ENCODE measurements at places on chromosomes 6 and 20.

DNA sequence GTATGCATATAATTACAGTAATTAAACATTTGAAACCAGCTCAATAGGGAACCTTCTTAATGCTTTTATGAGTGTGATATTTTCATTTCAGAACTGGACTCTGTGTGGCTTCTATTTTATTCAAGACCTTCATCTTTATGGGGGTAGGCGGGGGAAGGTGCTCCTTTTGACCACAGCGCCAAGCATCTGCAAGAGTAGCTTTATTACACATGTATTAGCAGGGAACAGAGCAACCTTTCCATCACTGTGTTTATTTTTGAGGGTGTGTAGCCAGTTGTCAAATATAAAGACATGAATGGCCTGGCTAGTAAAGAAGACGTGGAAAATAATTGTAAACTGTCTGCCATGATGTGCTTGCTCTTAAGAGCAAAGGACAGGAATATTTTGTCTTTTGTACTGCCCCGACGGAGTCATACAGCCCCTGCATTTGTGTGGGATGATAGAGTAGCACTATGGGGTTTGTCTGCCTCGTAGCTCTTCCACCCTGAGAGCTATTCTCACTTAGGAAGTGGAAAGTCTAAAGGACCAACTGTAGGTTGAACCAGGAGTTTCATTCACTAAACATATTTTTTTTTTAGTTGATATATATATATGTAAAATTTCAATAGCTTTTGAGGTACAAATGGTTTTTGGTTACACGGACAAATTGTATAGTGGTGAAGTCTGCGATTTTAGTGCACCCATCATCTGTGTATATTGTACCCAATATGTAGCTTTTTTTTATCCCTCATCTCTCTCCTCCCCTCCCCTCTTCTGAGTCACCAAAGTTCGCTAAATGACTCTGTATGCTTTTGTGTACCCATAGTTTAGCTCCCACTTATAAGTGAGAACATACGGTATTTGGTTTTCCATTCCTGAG lies 91.2 kb downstream of the CARMIL1 start:
- DNase-seq: no peak

DNA sequence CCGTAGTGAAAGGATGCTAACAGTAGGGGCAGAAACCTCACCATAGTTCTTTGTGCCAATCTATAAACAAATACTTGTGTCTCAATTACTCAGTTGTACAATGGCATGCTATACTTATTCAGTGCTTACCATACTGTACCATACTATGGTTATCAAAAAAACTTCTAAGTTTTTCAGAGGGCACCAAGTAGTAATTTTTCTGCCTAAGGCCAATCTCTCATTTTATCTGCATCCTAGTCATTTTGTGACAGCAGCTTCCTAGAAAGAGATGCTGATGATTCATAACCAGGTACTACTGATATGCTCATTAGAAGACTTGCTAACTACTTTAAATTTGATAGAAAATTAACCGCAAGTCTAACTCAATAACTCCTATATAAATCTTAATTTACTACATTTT lies 42.9 kb downstream of the TMEM244 start:
- DNase-seq: no peak

DNA sequence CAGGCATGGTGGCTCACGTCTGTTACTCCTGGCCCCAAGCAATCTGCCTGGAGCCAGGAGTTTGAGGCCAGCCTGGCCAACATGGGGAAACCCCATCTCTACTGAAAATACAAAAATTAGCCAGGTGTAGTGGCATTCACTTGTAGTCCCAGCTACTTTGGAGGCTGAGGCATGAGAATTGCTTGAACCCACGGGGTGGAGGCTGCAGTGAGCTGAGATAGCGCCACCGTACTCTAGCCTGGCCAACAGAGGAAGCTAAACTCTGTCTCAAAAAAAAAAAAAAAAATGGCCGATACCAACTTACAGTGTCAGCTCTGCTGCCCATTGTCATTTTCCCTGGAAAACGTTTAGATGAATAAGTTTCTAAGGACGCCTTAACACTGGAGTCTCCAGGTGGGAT lies 489.9 kb downstream of the TFAP2A start:
- no peak for DNase-seq

GRCh38 chr20:57656252-57656820 lies 36.1 kb upstream of the ZBP1 start:
- DNase-seq: no peak

DNA sequence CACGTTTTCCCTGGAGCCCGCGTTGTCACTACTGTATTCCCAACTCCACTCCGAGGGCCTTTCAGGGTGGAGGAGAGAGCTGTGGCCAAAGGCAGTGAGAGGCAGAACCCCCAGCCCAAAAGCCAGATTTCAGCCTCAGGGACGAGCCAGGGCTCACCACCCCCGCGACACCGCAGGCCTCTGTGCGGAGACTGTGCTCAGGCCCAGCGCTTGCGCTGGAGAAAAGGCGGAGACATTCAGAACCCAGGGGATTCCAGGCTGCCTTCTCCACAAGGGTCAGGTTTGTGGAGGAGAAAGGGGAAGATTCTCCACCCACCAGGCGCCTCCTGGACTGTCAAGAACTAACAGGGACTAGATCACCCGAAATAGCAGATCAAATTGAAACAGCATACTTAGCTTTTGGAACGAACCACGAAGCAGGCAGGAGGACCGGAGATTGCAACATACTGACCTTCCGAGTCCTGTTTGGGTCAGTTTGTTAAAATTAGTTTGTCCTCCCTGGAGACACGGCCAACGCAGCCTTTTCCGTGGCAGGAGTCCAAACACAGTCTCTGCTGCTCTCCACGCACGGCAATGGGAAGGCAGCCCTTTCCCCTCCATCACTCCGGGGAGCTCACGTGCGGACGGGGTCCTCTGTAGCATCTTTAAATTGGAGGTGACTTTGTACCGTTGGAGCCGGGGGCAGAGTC lies 14.4 kb downstream of the DLL1 start:
- DNase-seq: no peak

- no peak for DNase-seq
These were observed 140.3 kb downstream of the BCAS1 start for GRCh38 chr20:53929974-53930650.

GRCh38 chr20:44064501-44065400 lies 122.2 kb downstream of the JPH2 start:
- no peak for DNase-seq

- DNase-seq: no peak
These were observed 204.8 kb downstream of the OTOR start for GRCh38 chr20:16952965-16953364.

GRCh38 chr6:170256641-170257040 lies 34.2 kb downstream of the DLL1 start:
- no peak for DNase-seq

DNA sequence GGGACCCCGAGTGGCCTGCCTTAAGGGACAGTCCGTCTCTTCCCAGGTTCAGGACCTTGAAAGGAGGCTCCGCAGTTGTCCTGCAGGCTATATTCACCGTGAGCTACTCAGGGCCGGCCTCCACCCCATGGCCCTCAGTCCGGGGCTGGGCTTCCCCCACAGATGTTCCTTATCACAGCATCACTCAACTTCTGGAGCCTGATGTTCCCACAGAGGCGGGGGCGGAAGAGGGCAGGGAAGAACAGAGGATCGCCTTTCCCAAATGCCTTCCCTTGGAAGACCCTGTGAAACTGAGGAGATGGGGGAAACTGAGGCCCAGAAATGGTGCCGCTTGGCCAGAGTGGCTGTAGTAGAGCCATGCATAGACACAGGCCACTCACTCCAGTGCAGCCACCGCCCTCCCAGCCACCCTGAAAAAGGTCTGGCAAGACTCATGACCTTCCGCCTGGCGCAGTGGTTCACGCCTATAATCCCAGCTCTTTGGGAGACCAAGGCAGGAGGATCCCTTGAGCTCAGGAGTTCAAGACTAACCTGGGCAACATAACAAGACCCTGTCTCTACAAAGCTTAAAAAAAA lies 4.3 kb upstream of the COX4I2 start:
- no peak for DNase-seq

DNA sequence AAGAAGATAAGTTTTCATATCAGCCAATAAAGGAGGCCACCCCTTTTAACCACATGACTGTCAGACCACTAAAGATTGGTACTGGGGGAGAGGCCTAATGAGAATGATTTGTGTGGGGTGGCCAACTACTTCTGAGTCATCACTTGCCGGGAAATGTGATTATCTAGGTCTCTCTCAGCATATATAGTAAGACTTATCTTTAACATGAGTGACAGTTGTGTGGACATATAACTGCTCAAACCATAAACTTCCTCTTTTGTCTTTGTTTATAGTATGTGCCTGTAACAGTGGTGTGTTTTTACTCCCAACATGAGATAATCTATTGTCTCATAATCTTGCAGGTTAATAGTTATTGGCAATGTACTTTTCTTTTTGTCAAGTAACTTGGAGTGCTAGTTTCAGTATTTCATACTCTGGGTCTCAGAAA lies 312.4 kb downstream of the CDKAL1 start:
- DNase-seq: no peak

DNA sequence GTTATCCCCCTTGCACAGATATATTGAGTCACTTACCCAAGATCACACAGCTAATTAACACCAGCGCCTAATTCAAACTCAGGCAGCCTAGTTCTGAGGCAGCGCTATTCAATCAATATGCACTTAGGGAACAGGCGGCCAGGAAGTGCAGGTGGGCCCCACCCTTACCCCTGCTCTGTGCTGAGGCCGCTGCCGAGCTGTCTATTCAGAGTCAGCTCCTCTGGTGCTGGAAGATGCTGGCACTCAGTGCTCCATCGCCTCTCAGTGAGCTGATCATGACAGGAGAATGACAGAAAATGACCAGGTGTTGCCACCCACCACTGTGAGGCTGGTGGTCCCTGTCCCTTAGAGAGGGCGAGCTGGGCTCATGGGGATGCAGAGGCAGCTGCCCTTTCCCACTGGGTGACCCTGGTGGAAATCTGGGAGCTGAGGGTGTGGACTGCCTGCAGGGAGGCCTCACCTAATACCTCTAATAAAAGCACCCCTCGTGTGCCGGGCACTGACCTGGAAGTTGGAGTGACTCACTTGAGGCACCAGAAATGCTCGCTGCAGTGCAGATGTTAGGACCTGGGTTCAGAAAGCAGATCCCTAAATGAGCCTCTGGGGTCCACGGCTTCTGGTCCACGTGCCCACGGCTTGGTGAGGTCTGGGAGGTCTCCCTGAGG lies 42.5 kb upstream of the CD93 start:
- no peak for DNase-seq

DNA sequence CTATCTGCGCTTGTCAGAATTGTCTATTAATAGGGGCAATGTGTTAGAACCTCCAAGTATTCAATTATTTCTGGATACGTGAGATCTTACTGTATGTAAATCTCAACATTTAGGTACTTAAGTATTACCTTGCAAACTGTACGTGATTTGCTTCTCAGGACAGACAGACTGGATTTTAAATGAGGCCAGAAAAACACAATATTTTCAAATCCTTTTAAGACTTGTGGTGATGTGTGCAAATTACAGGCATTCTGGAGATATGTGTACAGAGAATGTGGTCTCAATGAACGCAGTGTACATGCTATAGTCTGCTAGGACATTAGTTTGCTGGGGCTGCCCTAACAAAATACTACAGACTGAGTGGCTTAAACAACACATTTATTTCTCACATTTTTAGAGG lies 16.9 kb downstream of the CCR6 start:
- no peak for DNase-seq

DNA sequence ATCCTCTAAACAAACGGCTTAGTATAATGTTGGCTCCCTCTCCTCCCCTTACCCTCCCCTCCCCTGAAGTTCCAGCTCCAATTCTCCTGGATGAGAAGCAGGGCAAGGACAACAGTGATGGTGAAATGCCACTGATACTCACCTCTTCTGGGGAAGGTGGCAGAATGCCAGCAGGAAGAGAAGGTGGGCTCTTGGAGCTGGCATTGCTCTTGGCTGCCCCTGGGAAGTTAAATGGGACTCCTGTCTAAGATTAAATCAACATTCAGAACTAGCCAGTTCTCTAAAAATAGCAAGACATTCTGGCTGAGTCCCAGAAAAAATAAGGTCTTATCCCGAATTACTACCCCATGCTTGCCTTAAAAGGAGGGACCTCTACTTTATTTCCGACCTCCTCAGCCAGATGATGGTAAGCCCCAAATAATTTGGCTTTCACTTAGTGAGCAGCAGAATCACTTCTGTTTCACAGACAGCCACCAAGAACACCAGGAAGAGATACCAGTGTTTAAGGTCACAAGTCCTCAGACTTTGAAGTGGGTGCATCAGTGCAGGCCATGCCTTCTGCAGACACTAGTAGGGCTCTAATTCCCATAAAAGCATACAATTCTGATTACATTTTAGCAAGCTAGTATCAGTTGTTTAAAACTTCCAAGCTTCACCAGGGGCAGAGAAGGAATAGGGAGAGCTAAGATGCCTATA lies 46.0 kb upstream of the IL17A start:
- no peak for DNase-seq

DNA sequence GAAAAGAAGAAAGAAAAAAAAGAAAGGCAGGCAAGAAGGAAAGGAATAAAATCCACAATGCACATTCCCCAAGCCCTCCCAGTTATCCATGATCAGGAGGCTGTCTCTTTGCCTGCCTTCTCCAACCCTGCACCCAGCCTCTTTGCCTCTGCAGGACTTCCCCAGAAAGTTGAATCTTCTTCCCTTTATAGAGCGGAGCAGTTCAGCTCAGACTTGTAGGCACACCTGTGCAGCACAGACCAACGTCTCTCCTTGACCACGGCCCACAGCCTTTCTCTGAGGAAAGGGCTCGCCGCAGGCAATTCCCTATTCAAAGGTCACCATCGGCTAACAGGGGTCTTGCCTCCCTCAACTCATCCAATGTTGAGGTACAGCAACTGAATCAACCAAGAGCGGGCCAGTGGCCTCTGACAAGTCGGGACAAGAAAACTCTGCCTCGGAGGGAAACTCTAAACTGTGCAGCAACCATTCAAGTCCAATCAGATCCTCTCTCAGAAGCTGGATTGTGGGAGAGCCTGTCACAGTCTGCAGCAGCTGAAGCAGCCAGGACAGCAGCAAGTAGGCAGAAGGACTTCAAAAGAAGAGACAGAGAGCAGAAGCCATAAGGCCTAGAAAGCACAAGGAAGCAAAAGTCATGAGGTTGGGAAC lies 529.2 kb upstream of the JARID2 start:
- no peak for DNase-seq

DNA sequence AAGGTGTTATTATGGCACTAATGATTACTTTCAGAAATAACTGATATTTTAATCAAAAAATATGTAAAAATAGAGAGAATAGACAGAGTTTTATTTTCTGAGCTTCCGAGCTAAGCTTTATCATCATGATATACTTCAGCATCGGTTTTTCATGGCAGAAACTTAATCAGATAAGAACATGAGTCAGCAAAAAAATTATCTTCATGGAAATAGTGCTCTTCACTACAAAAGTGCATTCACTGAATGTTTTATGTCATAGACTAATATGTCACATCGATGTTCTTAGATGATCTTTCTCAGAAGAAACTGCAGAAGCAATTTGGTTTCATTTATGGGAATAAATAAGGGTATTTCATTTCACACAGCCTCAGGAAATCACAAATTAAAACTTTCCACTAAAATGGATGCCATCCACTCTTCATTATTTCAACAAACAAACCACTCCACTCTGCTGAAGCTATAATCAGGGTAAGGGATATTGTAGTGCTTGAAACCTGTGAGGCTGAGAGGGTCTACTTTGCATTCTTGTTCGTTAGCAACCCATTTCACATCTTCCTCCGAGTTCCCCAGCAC lies 10.2 kb upstream of the MAP3K7 start:
- DNase-seq: no peak

GRCh38 chr6:11275598-11275997 lies 43.1 kb upstream of the NEDD9 start:
- DNase-seq: no peak

GRCh38 chr6:25713824-25714223 lies 40.7 kb upstream of the SLC17A4 start:
- DNase-seq: no peak

All from MG63 (cell line).